Activated CD4-positive, alpha-beta T cell treated with anti-CD3 and anti-CD28 coated beads, Interleukin-2, amount 10 ng/mL, durations not matched to agents 24 days and 14 days (primary cell): ENCODE measurements at places on chromosomes 4 and X. TPM values are rescaled to one million over a fixed set of nuclear protein-coding genes. Genes with fewer than 3 reads are reported as not detected.

- no peaks in the 10 kb centered on the region for H3K36me3 ChIP-seq
- peaks cover 22% of the 10 kb centered on the region for H3K4me1 ChIP-seq
- H3K4me3 ChIP-seq = peak overlapping the region; percentile 40
- DNase-seq = peak; percentile 76
- peak overlapping the region; percentile 83 for H3K27ac ChIP-seq
Observed at GRCh38 chrX:24260842-24261550, 52.9 kb downstream of the SUPT20HL2 start.

- DNase-seq = no peak
- peaks cover 2% of the 10 kb centered on the region for H3K36me3 ChIP-seq
- H3K27ac ChIP-seq = no peak overlapping the region
- no peak overlapping the region for H3K4me3 ChIP-seq
Observed at GRCh38 chrX:68177542-68177941, 255.8 kb downstream of the OPHN1 start.

Gene OTC
- not detected in 2 replicates for total RNA-seq

GRCh38 chr4:83328521-83329187 lies 6.0 kb downstream of the HPSE start:
- DNase-seq = no peak
- peaks cover 10% of the 10 kb centered on the region for H3K4me1 ChIP-seq
- H3K27ac ChIP-seq = no peak overlapping the region
- H3K27me3 ChIP-seq = no peaks in the 10 kb centered on the region
- H3K36me3 ChIP-seq = peaks cover 20% of the 10 kb centered on the region

DNA sequence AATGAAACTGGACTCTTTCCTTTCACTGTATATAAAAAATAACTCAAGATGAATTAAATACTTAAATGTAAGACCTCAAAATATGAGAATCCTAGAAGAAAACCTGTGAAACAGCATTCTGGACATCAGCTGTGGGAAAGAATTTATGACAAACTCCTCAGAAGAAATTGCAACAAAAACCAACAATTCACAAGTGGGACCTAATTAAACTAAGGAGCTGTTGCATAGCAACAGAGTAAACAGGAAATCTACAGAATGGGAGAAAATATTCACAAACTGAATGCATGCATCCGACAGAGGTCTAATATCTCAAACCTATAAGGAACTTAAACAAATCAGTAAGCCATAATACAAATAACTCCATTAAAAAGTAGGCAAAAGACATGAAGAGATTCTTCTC lies 851.7 kb upstream of the PCDH10 start:
- no peaks in the 10 kb centered on the region for H3K27me3 ChIP-seq
- no peak for DNase-seq
- H3K4me3 ChIP-seq = no peak overlapping the region
